ENCODE measurements at places on chromosomes 12 and 14.

GRCh38 chr12:2794191-2794735, 507 bp upstream of the FKBP4 start:
- DNase-seq: no peak

- DNase-seq: no peak
These were observed 99.2 kb downstream of the GCH1 start for GRCh38 chr14:54803396-54803795.

- DNase-seq: no peak
These were observed 147.1 kb downstream of the FOXA1 start for GRCh38 chr14:37447883-37448391.

DNA sequence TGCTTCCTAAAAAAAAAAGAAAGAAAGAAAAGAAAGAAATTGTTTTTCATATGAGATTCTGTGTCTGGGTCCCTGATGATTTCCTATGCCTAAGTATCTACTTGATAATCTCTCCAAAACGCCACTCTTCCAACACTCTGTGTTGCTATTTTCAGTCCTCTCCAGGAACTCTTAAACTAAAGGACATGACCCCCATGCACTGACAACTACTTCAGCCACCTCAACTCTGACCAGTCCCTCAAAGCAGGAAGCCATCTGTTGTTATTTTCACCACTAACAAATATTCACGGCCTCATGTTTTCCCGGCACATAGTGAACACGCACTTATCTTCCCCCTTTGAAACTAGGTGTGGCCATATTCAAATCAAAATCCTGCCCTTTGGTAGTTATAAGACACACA, 259.3 kb downstream of the PPFIA2 start:
- DNase-seq: no peak

DNA sequence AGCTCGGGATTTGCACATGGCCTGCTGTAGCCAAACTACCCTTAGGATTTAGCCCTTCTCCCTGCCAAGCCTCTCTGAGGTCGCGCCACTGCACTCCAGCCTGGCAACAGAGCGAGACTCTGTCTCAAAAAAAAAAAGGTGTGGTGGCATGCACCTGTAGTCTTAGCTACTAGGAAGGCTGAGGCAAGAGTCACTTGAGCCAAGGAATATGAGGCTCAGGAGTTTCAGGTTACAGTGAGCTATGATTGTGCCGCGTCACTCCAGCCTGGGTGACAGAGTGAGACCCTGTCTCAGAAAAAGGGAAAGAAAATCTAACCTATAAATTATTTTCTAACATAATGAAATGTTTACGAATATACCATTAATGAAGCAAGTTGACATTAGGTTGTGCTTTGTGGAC, 29.7 kb downstream of the ESRRB start:
- no peak for DNase-seq

GRCh38 chr14:85027681-85028370, 502.1 kb upstream of the FLRT2 start:
- no peak for DNase-seq

DNA sequence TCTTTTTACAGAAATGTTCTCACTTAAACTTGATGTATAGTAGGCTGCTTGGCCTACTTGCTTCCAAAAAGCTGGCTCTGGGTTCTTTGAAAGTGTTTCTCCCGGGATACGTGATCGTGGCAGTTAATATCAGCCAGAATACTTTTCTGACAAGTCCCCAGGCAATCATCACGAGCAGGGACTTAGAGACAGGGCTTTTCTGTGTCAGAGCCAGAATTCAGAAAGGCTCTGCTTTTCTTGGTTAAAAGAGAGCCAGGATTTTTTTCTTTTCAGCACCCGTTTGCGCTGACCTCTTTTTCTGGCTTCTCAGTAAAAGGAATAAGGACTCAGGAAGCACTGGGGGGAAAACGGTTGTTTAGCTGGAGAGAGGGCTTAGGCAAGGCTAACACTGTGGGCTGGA, 57.8 kb upstream of the ARHGAP5 start:
- DNase-seq: no peak

DNA sequence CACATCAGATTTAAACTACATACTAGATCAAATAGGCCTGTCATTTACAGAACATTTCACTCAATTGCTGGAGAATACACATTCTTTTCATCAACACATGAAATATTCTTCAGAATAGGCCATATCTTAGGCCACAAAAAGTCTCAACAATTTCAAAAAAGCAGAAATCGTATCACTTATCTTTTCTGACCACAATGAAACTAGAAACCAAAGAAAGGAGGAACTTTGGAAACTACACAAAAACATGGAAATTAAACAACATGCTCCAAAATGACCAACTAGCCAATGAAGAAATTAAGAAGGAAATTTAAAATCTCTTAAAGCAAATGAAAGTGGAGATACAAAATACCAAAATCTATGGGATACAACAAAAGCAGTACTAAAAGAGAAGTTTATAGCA, 35.1 kb downstream of the PARP11 start:
- no peak for DNase-seq

- DNase-seq: peak; percentile 41
These were observed 2.5 kb downstream of the FUT8 start for GRCh38 chr14:65414961-65415589.

DNA sequence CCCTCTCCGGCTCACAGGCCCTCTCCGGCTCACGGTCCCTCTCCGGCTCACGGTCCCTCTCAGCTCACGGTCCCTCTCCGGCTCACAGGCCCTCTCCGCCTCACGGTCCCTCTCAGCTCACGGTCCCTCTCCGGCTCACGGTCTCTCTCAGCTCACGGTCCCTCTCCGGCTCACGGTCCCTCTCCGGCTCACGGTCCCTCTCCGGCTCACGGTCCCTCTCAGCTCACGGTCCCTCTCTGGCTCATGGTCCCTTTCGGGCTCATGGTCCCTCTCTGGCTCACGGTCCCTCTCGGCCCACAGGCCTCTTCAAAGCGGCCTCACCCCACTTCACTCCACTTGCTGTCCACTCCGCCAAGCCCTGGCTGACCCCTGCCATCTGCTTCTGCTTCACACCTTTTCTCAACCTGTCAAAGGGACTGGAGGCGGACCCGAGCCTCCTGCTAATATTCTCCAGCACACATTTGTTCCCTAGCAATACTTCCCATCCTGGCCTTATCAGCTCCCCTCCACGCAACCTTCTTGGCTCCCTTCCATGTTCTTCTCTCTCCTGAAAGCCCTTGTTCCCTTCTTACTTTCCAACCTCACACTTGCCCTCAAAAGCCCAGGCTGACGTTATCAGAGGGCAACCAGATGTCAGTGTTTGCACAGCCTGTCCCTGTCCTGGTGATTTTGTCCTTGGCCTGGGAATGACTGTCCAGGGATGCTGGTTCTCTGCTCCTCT, 176.7 kb downstream of the CALM1 start:
- no peak for DNase-seq

DNA sequence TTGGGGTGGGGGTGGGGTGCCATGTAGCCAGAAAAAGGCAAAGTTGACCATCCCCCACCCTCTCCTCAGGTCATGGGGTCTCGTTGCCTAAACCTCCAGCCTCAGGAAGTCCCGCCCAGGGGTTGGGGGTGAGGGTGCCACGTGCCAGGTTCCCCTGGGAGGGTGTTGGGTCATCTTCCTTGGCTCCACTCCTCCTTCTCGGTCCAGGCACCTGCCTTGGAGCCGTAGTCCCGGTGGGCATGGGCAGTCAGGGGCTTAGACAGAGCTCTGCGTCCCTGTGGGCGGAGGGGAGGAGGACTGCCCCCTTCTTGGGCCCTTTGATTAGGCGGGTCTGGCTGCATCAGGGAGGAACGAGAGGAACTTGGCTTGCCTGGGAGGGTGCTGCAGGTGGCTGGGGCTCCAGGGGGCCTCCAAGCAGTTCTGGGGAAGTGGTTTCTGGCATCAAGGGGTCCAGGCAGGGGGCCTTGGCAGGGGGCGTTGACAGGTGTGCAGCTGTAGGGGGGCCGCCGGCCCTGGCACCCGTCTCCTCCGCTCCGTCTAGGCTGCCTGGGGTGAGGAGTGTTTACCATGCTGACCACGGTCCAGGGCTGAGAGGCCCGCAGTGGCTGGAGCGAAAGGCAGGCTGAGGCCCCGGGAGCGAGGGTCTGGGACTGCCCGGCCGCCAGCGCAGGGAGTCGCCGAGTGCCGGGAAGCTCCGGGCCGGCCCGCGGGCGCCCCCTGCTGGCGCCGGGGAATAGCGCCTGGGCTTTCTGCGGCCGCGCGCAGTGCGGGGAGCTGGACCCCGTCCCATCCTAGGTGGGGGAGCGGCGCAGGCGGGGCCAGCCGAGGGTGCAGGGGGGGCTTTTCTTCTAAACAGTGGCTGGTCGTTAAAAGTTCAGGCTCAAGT, 7.9 kb downstream of the SETD1B start:
- peak; percentile 80 for DNase-seq

DNA sequence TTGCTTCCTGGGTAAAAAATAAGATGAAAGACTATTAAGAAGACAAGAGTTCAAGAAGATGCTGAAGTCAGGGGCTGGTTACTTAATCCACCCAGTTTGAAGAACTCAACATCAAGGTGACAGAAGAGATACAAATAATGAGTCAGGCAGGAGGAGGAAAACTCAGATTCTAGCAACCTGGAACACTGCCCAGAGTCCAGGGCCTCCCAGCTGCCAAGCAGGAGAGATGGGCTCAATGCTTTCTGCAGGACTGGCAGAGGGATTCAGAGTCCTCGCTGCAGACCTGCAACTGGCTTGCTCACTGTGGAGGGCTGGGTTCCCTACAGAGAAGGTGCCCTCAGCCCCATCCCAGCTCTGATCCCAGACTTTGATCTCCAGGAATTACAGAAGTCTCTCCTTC, 28.6 kb upstream of the CEBPE start:
- no peak for DNase-seq
